ENCODE measurements at places on chromosomes 11 and 22.

DNA sequence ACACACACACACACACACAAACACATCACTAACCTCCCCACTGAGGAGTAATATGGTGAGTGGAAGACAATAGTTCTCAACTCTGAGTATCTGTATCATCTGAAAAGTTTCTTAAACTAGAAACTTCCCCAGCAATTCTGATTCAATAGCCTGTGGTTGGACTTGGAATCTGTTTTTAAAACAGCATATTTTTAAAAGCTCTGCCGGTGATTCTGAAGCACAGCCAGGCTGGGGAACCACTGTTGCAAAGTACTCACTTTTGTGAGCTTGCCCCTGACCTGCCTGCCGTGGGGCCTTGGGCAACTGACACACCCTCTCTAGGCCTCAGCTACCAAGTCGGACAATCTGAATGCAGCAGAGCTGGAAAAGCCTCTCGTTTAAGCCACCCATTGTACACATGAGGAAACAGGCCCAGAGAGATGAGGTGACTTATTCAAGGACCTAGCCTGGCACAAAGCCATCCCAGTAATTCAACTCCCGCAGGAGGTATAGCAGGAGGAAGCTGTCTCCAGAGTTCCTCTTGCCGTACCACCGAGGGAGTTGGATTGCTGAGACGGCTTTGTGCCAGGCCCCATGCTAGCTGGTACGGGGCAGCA is 8.9 kb downstream of the SLC15A3 start:
- H3K27ac ChIP-seq, result no peak overlapping the region
- DNase-seq, result no peak
- H3K4me3 ChIP-seq, result no peak overlapping the region
- H3K4me1 ChIP-seq, result peaks cover 7% of the 10 kb centered on the region
- peaks cover 83% of the 10 kb centered on the region for H3K36me3 ChIP-seq

GRCh38 chr11:124511745-124512144 is 31.7 kb downstream of the OR8B12 start:
- H3K27me3 ChIP-seq, result no peaks in the 10 kb centered on the region
- no peaks in the 10 kb centered on the region for H3K36me3 ChIP-seq
- no peak overlapping the region for H3K4me3 ChIP-seq
- no peak for DNase-seq
- no peaks in the 10 kb centered on the region for H3K4me1 ChIP-seq

DNA sequence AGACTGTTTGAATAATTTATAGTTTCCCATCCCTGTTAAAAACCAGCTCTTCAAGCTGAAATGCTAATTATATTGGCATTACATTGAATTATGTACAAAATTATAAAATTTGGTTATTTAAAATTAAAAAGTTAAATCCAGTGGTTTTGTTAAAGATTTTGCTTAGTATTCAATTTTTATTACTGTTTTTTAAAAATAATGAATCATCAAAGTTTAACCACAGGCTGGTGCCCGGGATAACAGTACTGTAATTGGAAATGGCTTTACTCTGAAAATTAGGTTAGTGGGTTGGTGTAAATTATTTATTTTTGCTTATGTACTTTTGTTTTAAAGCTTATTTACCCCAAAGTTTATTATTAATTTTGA is 45.4 kb upstream of the WEE1 start:
- peaks cover 10% of the 10 kb centered on the region for H3K36me3 ChIP-seq
- DNase-seq, result no peak
- H3K27ac ChIP-seq, result peak overlapping the region; percentile 70
- H3K4me3 ChIP-seq, result no peak overlapping the region
- H3K4me1 ChIP-seq, result peaks cover 21% of the 10 kb centered on the region

DNA sequence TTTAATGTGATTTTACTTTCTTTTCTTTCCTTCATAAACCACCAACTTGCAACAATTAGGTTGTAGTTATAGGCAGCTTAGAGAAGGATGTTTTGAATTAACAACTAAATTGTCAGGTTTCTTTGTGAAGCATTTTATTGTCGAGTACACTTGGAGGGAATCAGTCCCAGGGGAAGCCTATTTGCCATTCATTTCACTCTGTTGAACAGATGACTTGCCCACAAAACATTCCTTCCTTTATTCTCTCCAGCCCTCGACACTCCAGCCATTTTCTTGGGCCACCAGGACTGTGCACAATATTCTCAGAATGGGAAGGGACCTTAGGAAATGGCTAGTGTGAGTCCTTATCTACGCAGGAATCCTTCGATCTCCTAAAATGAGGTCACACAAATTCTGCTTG is 620.6 kb downstream of the SOX6 start:
- H3K4me3 ChIP-seq, result no peak overlapping the region
- H3K27ac ChIP-seq, result no peak overlapping the region
- H3K36me3 ChIP-seq, result no peaks in the 10 kb centered on the region
- no peaks in the 10 kb centered on the region for H3K4me1 ChIP-seq

DNA sequence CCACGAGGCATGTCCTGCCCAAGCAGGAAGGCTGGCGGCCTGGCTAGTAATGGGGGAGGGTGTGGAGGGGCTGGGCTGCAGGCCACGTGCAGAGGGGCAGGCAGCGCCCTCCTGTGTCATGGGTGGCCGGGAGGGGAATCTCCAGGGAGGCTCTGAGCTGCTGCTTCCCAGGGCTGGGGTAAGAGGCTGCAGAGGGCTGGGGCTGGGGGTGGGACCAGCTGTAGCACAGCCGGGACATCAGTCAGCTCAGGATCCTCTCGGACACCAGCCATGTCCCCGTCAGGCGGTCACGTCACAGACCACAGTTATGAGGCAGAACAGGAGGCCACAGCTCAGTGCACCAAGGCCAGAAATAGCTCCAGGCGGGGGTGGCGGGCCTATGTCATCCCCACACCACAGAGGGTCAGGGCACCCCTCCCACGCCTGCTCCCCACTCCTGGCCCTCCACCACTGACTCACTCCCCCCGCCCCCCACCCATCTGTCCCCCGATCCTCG is 21.1 kb downstream of the RTN4R start:
- H3K27me3 ChIP-seq, result no peaks in the 10 kb centered on the region
- H3K36me3 ChIP-seq, result no peaks in the 10 kb centered on the region
- peak overlapping the region; percentile 33 for H3K27ac ChIP-seq

Measured in tibial nerve (tissue), 4 donors.